ENCODE measurements at places on chromosomes 2 and 18.

DNA sequence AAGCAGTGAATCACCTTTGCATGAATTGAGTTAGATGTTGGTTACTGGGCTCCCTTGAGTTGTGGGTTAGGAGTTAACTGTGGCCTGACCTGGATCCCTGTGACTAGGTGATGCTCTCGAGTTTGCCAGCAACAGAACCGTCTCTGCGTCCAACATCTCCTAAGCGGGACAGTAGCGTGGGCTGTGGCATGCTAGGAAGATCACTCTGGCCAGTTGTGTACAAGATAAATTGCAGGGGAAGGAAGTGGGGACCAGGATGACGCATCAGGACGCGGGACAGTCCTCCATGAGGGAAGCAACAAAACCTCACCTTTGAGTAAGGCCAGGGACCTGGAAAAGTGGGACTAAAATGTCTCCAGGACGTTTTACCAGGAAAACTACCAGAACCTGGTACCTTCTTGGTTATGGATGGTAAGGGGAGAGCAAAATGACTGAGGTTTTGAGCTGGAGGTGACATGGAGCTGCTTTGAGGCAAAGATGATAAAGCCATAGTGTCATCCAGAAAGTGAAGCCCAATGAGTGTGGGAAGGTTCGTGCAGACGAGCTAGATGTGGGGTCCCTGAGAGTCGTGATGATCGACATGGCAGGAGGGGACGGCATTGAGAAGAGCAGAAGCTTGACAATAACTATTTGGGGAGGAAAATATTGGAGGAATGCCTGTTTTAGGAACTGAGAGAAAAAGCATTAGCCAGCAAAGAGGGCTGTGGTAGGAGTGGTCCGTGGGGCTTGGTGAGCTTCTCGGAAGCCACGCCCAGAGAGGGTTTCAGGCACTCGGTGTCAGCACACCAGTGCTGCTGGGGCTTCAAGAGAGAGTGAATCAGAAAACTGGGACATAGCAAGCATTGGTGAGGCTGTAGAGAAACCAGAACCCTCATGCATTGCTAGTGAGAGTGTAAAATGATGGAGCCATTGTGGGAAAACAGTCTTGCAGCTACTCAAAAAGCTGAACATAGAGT lies 95.1 kb downstream of the SMAD7 start:
- DNase-seq = no peak

- DNase-seq = peak; percentile 76
Measured at GRCh38 chr18:7273301-7273921, 42.5 kb downstream of the LRRC30 start.

GRCh38 chr2:130972410-130972809 lies 120.8 kb downstream of the FAM168B start:
- no peak for DNase-seq

DNA sequence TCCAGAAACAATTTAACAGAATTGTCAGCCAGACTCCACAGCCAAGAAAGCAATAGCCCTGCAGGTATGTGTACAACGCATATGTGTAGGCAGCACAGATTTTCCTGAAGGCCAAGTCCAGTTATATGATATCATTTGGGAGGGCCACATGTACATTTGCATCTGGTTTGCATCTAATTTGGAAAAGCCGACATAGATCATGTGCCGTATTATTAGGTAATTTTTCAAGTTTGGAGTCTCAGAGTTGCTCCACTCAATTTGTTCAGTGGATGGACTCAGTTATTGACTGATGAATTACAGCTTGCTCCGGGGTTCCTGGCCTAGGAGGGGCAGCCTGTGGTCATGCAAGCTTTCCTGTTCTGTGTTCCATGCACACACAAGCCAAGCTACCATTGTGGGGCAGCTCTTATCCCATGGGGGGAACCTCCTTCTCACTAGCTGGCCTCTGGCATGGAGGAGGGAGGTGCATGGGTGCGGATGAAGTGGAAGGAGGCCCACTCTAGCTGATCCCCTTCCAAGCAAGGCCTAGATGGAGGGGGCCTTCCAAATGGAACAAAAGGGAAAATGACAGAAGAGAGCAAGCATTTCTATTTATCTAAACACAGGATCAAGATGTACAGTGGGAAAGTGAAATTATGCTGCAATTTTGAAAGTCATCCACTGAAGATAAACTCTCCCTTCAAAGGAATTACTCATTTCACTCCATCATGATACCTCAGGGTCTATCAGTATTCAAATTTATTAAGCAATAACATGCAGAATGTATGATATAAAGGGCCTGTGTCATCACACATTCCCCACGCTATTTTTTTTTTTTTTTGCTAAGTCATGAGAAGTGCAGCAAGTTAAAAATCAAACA lies 202.6 kb upstream of the SMAD2 start:
- DNase-seq = no peak

DNA sequence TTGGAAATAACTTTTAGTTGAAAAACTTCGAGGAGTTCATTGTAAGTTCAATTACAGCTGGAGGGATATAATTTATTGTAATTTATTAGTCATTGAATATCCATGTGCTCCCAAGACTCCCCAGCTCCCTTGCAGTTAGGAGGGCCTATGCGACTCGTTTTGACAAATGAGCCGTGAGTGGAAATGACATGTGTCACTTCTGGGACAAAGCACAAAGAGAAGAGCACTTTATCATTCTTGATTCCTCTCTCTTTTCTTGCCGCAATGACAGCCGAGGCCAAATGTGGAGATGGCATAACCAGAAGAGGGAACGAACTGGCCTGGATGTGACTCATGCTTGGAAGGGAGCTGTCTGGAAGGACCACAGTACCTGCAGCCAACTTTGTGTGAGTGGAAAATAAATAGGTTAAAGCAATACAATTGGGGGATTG lies 44.2 kb upstream of the ITSN2 start:
- DNase-seq = no peak

DNA sequence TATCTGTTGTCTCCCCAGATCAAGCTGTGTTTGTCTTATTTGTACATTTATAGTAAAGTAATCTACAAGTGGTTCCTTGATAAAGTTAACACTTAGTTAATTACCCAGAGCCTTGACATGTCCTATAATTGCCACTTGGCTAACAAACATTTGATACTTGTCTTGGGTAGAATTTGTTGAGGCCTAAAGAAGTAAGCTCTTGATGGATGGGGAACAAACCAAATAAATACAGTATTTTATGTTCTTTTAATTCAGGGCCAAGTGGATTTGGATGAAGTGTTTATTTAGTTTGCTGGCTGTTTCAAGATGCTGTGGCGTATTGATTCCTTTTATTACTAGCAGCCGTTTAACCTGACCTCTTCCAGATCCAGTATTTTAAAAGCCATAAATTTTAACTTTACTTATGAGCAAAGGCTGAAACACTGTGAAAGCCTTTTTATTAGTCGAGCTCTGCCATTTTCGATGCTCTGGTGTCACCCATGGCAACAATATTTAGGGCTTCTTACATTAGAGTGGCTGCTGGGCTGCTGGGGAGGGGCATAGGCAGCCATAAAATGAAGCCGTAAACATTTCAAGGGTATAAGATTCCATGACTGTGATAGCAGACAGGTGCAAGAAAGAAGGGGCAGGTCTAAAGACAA lies 401.6 kb upstream of the NRP2 start:
- no peak for DNase-seq

DNA sequence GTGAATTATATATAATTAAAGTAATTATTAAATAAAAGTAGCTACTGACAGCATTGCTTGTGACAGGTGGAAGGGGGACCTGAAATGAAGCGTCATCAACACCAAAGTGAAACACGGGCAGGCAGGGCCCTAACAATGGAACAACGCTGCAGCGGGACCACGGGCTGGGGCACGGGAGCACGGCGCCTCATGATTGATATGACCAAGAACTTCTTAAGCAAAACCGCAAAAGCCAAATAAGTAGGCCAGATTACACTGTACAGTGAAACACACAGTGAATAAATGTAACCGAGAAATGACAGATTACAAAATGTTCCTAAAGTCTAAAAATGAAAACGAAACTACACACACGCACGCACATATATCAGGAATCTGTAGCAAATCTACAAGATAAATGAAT lies 81.4 kb downstream of the SNTG2 start:
- no peak for DNase-seq

- no peak for DNase-seq
Measured at GRCh38 chr2:237195396-237196120, 109.9 kb downstream of the COPS8 start.

DNA sequence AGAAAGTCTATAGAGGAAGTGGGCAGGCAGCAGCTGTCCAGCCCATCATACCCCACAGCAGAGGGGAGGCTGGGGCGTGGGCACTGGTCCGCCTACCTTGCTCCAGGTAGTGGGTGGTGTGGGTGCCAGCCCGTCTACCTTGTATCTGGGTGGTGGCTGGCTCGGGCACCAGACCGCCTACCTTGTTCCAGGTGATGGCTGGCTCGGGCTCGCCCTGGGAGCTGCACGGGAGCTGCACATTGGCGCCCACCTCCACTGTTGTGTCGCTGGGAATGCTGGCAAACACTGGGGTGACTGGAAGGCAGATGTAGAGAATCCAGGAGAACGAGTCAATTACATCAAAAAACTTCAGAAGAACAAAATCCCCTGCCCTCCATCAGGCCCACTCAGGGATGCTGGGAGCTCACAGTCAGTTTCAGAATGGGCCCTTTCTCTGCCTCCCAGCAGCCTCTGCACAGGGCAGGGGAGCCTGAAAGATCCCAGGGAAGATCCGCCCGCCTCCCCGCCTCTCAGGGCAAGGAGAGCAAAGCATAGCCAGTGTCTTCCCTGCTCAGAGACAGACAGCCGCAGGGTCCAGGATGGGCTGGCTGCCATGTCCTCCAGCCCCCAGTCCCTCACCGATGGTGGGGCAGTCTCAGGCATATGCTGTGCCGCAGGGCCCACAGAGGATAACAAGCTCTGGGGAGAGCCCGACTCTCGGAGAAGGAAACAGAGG lies 82.3 kb downstream of the PXDN start:
- DNase-seq = peak; percentile 40

GRCh38 chr2:182302972-182303371 lies 123.9 kb downstream of the PDE1A start:
- no peak for DNase-seq

DNA sequence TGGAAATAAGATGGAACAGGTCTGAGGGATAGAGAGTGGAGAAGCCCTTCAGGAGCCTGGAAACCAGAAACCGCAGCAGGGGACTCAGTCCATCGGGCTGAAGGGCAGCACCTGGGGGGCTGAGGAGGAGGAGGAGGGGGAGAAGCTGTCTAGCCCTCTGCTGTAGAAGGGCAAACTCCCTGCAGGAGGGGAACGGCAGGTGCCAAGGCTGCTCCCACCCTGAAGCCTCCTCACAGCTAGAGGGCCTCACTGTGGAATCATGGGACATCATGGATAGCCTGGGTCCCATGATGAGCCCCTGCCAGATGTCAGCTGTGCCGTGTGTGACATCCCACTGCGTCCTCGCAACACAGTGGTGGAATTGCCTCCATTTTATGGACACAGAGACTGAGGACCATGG lies 435 bp downstream of the MYO7B start:
- no peak for DNase-seq

GRCh38 chr2:11213090-11213638 lies 57.9 kb downstream of the SLC66A3 start:
- DNase-seq = no peak

GRCh38 chr2:224062481-224063297 lies 23.6 kb upstream of the SERPINE2 start:
- DNase-seq = no peak

- DNase-seq = peak; percentile 72
Measured at GRCh38 chr2:238449909-238450417, 23.2 kb downstream of the ASB1 start.

GRCh38 chr2:157176602-157177001 lies 80.9 kb upstream of the GALNT5 start:
- DNase-seq = no peak

GRCh38 chr2:66235428-66235827 lies 199.5 kb upstream of the MEIS1 start:
- DNase-seq = no peak

- DNase-seq = no peak
Measured at GRCh38 chr2:218872645-218873358, 7.8 kb upstream of the WNT10A start.

DNA sequence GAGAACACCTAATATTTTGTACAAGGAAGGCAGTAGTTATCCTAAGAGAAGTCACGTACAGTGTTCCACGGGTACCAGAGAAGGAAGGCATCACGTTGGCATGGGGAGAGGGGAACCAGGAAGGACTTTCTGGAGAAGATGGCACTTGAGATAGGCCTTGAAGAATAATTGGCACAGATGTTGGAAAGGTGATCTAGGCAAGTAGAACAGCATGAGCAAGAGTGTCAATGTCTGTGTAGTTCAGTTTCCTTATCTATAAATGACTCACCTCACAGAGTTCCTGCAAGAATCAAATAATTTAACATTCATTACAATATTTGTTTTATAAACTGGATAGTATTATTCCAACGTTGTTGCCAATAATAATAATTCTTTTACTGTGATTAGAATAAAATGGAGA lies 48.3 kb upstream of the BZW1 start:
- DNase-seq = no peak

GRCh38 chr2:113201496-113202304 lies 27.9 kb downstream of the PSD4 start:
- DNase-seq = no peak

DNA sequence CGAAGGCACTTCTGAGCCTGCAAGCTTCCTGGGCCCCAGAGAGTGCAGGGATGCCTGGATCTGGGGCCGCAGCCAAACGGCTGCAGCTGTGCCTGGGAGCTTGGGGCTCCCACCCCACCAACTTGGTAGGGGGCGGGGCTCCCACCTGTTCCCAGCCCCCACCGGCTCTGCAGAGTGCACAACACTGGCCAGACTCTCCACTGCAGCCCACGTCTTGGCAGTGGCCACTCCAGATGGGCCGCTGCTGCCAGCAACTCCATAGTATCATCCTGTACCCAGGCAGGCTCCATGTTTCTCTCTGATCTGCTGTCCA lies 9.9 kb downstream of the DYSF start:
- DNase-seq = no peak
